A375 (cell line): ENCODE measurements at places on chromosomes 12 and 14. TPM values are rescaled to one million over a fixed set of nuclear protein-coding genes. Genes with fewer than 3 reads are reported as not detected.

RACGAP1 gene
- total RNA-seq, result 77.8 and 85.3 TPM in 2 replicates

DAAM1 gene
- 3.1 and 6.3 TPM in 2 replicates for total RNA-seq

RDH5 gene
- total RNA-seq, result 11.8 and 14.3 TPM in 2 replicates

HVCN1 gene
- total RNA-seq, result 0.11 and 0.30 TPM in 2 replicates

MAP1LC3B2 gene
- total RNA-seq, result 0.26 TPM in 1 of 2 replicates, not detected in the other

AMDHD1 gene
- 0.40 and 0.45 TPM in 2 replicates for total RNA-seq

DLGAP5 gene
- 22.5 and 27.4 TPM in 2 replicates for total RNA-seq

ANKRD33 gene
- total RNA-seq, result not detected in 2 replicates

TOMM20L gene
- total RNA-seq, result not detected in 2 replicates

MAP3K9 gene
- 5.8 and 6.5 TPM in 2 replicates for total RNA-seq

SLC39A9 gene
- 41.3 and 44.8 TPM in 2 replicates for total RNA-seq

ALDH1L2 gene
- 18.5 and 21.5 TPM in 2 replicates for total RNA-seq

TSPAN11 gene
- total RNA-seq, result 2.4 and 4.0 TPM in 2 replicates

ARHGAP9 gene
- 2.2 and 6.4 TPM in 2 replicates for total RNA-seq
